Posterior vena cava (tissue), 2 donors: ENCODE measurements at places on chromosomes 4 and X. TPM values are rescaled to one million over a fixed set of nuclear protein-coding genes. Genes with fewer than 3 reads are reported as not detected.

The SPIN3 gene
- total RNA-seq = 7.6 TPM

The SLC9B1 gene
- total RNA-seq = 1.4 TPM

The SUPT20HL2 gene
- total RNA-seq = 1.9 TPM

The ZDHHC15 gene
- total RNA-seq = 2.2 TPM

The PDE6B gene
- 1.4 TPM for total RNA-seq

The NPNT gene
- 106 TPM for total RNA-seq

The SPRY1 gene
- 111 TPM for total RNA-seq
